Immature natural killer cell (primary cell): ENCODE measurements at places on chromosomes 4 and X. TPM values are rescaled to one million over a fixed set of nuclear protein-coding genes. Genes with fewer than 3 reads are reported as not detected.

EDA gene
- not detected for polyA plus RNA-seq

DNA sequence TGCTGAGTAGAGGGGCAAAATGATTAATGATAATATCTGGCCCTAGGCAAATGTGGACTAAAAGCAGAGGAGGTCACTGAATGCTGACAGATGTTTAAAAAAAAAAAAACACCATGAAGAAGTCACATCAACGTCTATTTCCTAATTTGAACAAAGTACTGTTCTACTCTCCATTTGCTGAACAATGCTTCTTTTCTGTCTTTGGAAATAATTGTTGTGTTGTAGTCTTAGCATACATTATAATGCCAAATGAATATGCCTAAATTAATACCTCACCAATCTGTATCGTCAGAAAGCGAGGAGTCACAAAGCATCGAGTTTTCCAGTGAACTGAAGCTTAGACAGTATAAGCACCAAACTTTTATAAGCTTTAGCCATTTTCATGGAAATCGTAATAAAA lies 140.9 kb upstream of the JADE1 start:
- no peak overlapping the region for H3K27ac ChIP-seq
- no peaks in the 10 kb centered on the region for H3K27me3 ChIP-seq
- no peak for DNase-seq
- H3K36me3 ChIP-seq, result no peaks in the 10 kb centered on the region
- no peaks in the 10 kb centered on the region for H3K4me1 ChIP-seq

DNA sequence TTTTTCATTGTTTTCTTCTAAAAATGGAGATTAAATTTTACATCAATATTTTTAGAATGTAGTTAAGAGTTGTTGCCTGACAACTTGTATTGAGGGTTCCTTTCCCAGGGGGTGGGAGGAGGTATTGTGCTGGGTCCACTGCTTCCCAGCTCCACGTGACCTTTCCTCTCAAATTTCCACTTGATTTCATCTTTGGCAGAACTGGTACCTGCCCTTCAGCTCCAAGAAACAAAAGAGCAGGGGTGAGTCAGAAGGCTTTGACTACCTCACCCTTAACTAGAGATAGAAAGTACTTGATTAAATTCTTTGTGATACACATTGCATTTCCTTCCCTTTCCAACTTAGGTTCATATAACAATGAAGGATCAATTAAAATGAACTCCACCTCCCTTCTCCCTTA lies 19.7 kb downstream of the TRIM2 start:
- H3K4me1 ChIP-seq, result peaks cover 14% of the 10 kb centered on the region
- no peaks in the 10 kb centered on the region for H3K36me3 ChIP-seq
- peaks cover 28% of the 10 kb centered on the region for H3K27me3 ChIP-seq
- H3K4me3 ChIP-seq, result peak overlapping the region; percentile 83
- H3K27ac ChIP-seq, result no peak overlapping the region
- no peak for DNase-seq

- peaks cover 64% of the 10 kb centered on the region for H3K4me1 ChIP-seq
- peak overlapping the region; percentile 52 for H3K27ac ChIP-seq
- no peak for DNase-seq
- H3K36me3 ChIP-seq, result peaks cover 7% of the 10 kb centered on the region
- no peak overlapping the region for H3K4me3 ChIP-seq
Measured at GRCh38 chrX:45762699-45763647, 562.3 kb upstream of the DIPK2B start.

GRCh38 chr4:14952352-14952751 lies 49.9 kb upstream of the CPEB2 start:
- H3K36me3 ChIP-seq, result no peaks in the 10 kb centered on the region
- no peak for DNase-seq
- H3K27me3 ChIP-seq, result peaks cover 3% of the 10 kb centered on the region
- H3K4me1 ChIP-seq, result no peaks in the 10 kb centered on the region
- no peak overlapping the region for H3K4me3 ChIP-seq
- H3K27ac ChIP-seq, result no peak overlapping the region

- H3K27ac ChIP-seq, result no peak overlapping the region
- H3K4me1 ChIP-seq, result no peaks in the 10 kb centered on the region
- no peak overlapping the region for H3K4me3 ChIP-seq
- no peaks in the 10 kb centered on the region for H3K36me3 ChIP-seq
- no peak for DNase-seq
- H3K27me3 ChIP-seq, result peaks cover 2% of the 10 kb centered on the region
Measured at GRCh38 chr4:27861802-27862201, 1001.2 kb downstream of the STIM2 start.

DNA sequence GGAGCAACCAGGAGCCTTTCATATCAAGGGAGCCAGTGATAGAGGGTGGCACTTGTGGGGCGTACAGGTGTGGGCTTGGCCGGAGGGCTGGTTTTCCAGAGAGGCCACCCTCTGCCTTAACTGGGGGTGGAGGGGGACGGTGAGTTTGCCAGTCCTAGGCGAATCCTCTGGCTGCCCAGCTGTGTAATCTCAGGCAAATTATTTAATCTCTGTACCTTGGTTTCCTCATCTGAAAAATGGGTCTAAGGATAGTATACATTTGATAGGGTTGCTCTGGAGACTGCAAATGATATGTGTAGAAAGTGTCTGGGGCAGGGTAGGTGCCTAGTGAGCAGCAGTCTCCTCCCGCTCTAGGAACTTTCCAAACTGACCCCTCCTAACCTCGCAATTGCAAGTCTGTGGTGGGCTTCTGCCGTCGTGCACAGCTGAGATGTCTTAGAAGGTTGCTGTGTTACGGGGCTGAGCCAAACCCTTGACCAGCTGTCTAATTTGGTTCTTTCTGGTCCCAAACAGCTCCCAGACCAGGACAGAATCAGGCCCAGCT lies 3.8 kb upstream of the CXCR3 start:
- peak overlapping the region; percentile 97 for H3K27ac ChIP-seq
- DNase-seq, result no peak

- no peak overlapping the region for H3K4me3 ChIP-seq
- no peak overlapping the region for H3K27ac ChIP-seq
- no peaks in the 10 kb centered on the region for H3K4me1 ChIP-seq
Measured at GRCh38 chr4:176287546-176287945, 18.5 kb upstream of the ASB5 start.

DNA sequence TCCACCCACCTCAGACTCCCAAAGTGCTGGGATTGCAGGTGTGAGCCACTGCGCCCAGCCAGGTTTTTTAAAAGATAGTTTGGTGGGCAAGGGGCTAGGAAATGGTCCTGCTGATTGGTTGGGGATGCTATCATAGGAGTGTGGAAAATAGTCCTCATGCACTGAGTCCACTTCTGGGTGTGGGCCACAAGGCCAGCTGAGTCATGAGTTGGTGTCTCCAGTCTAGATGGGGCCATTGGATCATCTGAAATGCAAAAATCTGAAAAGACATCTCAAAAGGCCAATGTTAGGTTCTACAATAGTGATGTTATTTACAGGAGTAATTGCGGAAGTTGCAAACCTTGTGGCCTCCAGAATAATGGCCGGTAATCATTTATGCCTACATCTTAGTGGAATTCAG lies 221.1 kb downstream of the ZNF674 start:
- no peak for DNase-seq
- H3K36me3 ChIP-seq, result no peaks in the 10 kb centered on the region
- no peak overlapping the region for H3K27ac ChIP-seq

GRCh38 chr4:9916346-9916745 lies 105.0 kb downstream of the SLC2A9 start:
- DNase-seq, result no peak
- no peak overlapping the region for H3K4me3 ChIP-seq
- H3K27ac ChIP-seq, result no peak overlapping the region
- H3K4me1 ChIP-seq, result no peaks in the 10 kb centered on the region
- H3K36me3 ChIP-seq, result no peaks in the 10 kb centered on the region

SLC9A7 gene
- polyA plus RNA-seq, result 1.3 TPM

- no peak overlapping the region for H3K27ac ChIP-seq
- H3K4me3 ChIP-seq, result no peak overlapping the region
- no peaks in the 10 kb centered on the region for H3K27me3 ChIP-seq
- H3K4me1 ChIP-seq, result no peaks in the 10 kb centered on the region
- H3K36me3 ChIP-seq, result no peaks in the 10 kb centered on the region
Measured at GRCh38 chr4:96599752-96600151, 759.9 kb downstream of the PDHA2 start.
